ENCODE measurements at places on chromosomes 16 and 17.

- DNase-seq, result no peak
These were observed 19.0 kb downstream of the CCDC57 start for GRCh38 chr17:82193520-82194220.

DNA sequence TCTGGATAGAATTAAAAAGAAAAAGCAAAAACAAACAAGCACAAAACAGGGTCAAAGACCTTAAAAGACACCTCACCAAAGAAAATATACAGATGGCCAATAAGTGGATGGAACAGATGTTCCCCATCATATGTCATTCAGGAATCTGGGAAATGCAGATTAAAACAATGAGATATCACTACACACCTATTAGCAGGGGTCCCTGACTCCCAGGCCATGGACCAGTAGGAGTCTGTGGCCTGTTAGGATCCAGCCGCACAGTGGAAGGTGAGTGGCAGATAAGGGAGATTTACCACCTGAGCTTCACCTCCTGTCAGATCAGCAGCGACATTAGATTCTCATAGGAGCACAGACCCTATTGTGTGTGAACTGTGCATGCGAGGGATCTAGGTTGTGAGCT, 167.9 kb downstream of the HS3ST4 start:
- no peak for DNase-seq

GRCh38 chr16:12178251-12178990, 201.9 kb downstream of the SNX29 start:
- no peak for DNase-seq

GRCh38 chr17:47423406-47424295, 99.9 kb downstream of the EFCAB13 start:
- no peak for DNase-seq

DNA sequence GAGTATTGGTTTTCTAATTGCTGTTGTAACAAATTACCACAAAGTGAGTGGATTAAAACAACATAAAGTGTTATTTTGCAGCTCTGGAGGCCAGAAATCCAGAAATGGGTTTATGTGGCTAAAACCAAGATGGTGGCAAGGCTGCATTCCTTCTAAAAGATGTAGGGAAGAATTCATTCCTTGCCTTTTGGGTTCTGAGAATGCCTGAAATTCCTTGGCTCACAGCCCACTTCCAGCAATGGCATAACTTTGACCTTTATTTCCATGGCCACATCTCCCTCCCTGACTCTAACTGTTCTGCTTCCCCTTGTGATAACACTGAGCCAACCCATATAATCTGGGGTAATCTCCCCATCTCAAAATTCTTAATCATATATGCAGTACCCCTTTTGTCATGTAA, 269.6 kb upstream of the RPL38 start:
- DNase-seq, result no peak

DNA sequence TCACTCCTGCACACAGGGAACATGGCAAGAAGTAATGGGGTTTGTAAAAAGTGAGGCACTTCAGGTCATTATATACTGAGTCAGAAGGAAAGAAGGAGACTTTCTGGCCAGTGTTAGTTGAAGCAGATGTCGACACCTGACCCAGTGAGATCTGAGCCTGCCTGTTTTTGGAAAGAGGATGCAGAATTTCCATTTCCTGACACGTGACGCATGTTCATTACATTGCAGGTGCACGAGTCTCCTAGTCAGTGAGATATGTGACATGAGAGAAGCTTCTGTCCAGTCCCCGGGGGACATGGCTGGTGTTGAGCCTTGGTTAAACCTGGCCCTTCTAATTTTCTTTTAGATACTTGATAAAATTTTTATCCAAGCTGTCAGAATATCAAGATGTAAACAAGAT, 62.3 kb downstream of the ELAC2 start:
- DNase-seq, result no peak

DNA sequence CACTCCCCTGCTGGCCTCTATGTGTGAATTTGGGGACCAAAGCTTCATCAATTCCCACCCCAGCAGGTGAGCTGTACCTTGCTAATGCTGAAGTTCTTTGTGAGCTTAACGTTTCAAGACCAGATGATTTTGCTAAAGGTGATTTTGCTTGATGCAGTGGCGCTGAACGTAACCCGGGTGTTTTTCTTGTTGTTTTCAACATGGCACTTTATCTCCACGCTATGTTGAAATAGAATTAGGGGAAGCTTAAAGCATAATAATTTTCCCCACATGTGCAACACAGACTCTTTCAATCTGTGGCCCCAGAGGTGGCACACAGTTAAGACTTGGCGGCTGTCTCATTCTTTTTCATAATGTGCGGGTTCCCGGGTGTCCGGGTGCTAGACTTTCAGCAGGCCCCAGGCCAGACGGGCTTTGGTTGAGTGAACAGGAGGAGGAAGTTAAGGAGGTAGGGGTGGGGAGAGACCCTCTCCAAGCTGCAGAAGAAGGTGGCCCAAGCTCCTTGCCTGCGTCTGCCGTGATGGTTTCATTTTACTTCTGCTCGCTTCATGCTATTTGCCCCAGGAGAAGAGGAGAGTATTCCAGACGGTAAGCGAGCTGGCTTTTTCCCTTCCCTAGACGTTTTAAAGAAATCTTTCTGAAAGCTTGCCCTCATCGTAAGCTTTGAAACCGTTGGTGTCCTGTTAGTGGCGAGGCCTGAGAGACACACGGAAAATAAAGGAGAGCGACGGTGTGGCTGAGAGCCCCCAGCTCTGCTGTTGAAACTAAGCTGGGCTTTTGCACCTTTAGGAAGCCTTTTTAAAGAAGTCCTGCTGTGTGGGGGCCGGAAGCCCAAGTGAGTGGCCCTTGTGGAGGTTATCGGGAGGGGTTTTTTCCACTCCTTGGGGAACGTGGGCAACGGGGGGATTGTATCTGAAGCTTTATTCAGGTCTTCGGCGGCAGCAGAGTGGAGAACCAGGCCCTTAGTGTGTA, 4.2 kb downstream of the FOXC2 start:
- no peak for DNase-seq

GRCh38 chr17:20073055-20073979, 64.2 kb downstream of the SPECC1 start:
- DNase-seq, result no peak

GRCh38 chr16:72985148-72985941, 62.6 kb downstream of the ZFHX3 start:
- DNase-seq, result no peak

GRCh38 chr17:38711792-38712571, 6.9 kb downstream of the MLLT6 start:
- no peak for DNase-seq

GRCh38 chr17:8068736-8069586, 18.6 kb downstream of the ALOX12B start:
- no peak for DNase-seq

DNA sequence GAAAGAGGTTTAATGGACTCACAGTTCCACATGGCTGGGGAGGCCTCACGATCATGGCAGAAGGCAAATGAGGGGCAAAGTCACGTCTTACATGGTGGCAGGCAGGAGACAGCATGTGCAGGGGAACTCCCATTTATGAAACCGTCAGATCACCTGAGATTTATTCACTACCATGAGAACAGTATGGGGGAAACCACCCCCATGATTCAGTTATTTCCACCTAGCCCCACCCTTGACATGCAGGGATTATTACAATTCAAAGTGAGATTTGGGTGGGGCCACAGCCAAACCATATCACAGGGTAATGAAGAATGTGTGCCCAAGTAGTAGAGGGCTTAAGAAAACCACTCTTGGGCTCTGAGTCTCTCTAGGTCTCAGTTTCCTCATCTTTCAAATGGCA, 85.1 kb downstream of the PRKCB start:
- DNase-seq, result no peak

- DNase-seq, result no peak
These were observed 6.7 kb downstream of the HS3ST3A1 start for GRCh38 chr17:13594762-13595598.

GRCh38 chr16:71623597-71623996, 2.4 kb upstream of the MARVELD3 start:
- DNase-seq, result no peak

GRCh38 chr17:60311936-60312335, 80.0 kb downstream of the USP32 start:
- no peak for DNase-seq
